NCI-H187 treated with DMSO at 0.1 percent for 48 hours (cell line): ENCODE measurements at places on chromosomes 13 and 19.

GRCh38 chr19:38133319-38133718 is 90.7 kb downstream of the DPF1 start:
- no peak for DNase-seq

- DNase-seq = peak; percentile 36
Observed at GRCh38 chr19:46990991-46991676, 28.5 kb upstream of the NPAS1 start.

DNA sequence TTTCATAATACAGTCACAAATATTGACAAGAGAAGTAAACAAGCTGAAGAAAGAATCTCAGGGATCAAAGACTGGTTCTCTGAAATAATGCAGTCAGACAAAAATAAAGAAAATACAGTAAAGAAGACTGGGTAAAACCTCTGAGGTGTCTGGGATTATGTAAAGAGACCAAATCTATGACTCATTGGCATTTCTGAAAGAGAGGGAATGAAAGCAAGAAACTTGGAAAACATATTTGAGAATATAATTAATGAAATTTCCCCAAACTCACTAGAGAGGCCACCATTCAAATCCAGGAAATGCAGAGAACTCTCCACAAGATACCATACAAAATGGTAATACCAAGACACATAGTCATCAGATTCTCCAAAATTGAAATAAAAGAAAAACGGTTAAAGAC is 53.0 kb upstream of the GPC6 start:
- no peak for DNase-seq

DNA sequence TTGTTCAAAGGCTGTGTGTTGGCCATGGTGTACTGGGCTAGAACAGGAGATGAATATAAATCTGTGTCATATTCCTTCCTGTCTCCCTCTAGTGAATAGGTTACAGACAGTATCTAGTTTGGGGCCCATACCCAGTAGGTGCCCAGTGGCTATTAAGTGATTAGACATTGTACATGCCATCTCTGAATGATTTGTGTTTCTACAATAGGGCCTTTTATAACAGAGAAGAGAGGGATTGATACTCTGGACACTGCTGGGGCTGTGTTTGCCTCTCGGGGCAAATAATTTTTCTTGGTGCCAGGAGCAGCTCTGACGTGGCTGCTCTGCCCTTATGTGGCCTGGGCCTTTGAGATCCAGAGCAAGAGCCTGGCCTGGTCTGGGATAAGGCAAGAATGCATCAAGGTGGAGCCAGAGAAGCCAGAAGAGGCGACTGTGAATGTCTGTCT is 403.1 kb downstream of the SPRY2 start:
- no peak for DNase-seq

- no peak for DNase-seq
Observed at GRCh38 chr19:48363500-48363809, 285 bp downstream of the TMEM143 start.

DNA sequence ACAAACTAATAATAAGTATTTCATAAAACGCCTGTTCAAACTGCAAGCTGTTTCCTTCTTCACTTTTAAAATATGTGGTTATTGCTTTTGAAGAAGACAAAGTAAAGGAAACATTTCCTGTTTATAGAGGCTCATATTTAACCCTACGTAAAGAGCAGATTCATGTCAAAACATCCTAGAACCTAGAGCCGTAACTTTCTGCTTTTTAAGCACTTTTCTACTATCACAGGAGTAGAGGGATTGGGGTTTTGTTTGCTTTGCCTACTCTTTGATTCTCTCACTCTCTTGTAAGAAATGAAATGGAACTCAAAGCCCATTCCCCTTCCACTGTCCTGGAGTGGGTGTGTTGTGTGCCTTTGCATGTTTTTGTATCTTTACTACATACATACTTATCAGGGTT is 54.0 kb upstream of the GPR183 start:
- DNase-seq = no peak

DNA sequence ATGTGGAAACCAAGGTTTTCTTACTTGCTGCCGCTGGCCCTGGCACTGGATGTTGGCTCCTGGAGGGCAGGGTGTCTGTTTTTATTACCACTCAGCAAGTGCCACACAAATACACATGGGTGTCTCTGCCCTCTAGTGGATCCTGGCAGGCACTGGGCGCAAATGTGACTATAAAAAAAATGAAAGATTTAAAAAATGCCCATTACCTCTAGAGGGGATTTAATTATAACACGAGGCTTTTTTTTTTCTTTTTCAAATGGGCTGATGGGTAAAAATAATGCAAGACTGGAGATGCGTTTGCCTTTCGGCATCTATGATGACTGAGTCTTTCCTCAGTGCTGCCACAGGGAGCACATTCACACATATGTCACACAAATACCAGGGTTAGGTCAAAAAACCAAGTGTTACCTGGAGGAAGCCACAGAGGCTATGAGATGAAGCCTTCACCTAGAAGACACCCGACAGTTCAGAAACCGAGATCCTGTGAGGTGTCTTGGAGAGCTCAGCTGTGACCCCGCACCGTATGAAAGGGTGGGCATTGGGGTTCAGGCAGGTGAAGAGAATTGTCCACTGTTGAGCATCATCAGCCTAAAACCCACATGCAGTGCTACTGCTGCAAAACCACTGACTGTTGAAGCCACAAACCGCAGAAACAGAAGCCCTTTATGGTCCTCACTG is 25.7 kb downstream of the CHAMP1 start:
- DNase-seq = peak; percentile 35

DNA sequence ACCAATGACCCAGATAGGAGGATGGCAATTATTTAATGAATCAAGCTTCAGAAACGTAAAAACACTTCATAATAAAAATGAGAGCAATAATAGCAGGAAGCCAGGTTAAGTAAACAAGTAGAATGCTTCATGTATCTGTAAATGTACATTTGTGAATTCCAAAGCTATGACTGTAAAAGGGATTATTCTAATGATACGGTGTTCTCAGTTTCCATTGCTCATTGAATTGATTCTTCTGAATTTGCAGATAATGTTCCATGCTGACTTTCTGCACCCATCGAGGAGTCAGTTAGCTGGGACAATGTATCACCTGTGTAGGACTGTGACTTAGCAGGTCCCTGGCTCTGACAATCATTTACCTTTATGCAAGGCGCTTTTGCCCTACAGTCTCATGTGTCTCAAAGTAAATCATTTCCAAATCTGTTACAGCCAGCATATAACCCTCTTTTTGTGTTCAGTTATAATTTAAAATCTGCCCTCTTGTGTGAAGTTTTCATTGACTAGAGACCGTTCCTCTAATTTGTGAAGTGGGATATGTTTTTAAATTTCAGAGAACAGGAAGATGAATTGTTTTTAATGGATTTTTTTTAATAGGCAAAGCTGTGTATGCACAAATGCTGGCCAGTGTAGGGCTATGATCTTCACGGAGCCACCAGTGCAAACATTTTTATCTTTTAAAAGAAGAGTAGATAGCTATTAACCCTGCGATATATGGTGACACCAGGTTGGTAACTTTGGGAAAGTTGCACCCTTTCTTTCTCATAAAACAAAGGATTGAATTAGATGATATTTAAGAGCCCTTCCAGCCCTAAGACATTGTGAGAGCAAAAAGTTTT is 267.1 kb downstream of the KLF5 start:
- DNase-seq = no peak

GRCh38 chr13:97460004-97460775 is 26.2 kb downstream of the RAP2A start:
- no peak for DNase-seq

GRCh38 chr19:11141937-11142527 is 13.6 kb downstream of the SPC24 start:
- DNase-seq = no peak

GRCh38 chr13:30026909-30027308 is 176.5 kb upstream of the UBL3 start:
- no peak for DNase-seq

GRCh38 chr13:81498969-81499368 is 1158.0 kb upstream of the SPRY2 start:
- DNase-seq = no peak

GRCh38 chr13:113364311-113364889 is 470 bp upstream of the GRTP1 start:
- DNase-seq = no peak

GRCh38 chr13:73089213-73089612 is 30.4 kb downstream of the KLF5 start:
- no peak for DNase-seq

- no peak for DNase-seq
Observed at GRCh38 chr19:45076029-45076850, at the start of gene ZNF296. TSS of gene ZNF296 (minus strand) at chr19:45076478. CDS start at chr19:45076373, 105 bp downstream.

DNA sequence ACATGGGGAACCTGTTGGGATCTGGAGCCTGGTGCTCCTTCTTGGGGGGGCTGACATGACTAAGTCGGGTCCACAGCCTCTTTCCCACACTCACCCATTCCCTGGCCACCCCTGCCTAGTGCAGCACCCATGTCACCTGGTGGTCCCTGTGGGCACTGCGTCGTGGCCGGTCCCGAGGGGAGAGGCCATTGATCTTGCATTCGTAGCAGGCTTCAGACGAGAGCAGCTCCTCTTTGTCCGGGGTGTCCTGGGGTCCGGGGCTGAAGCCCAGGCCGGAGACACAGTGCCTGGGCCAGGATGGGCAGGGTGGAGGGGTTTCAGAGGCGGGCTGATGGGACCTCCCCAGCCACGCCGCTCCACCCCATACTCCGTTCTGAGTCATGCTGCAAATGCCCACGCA is 19.4 kb downstream of the CCL25 start:
- no peak for DNase-seq

DNA sequence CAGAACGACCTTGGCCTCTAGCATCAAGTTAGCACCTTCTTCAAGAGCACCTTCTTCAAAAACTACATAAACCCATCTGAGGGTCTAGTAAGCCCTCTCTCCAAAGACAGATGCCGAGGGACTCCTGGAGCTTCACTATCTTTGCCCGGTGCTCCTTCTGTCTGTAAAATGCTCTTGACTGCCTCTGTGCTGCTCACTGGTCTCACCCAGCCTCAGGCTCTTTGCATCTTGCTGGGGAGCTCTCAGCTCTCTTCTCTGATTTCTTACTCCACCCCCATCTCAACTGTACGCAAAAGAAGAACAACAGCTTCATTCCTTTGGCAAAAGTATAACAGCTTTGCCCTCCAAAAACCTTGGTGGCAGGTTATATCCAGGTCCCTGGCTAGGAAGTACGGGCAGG is 404.2 kb downstream of the KLF12 start:
- DNase-seq = no peak

GRCh38 chr19:47013041-47013517 is 6.6 kb upstream of the NPAS1 start:
- no peak for DNase-seq

- DNase-seq = no peak
Observed at GRCh38 chr13:33448889-33449288, 163.3 kb upstream of the STARD13 start.

GRCh38 chr19:56837004-56837403 is 3.5 kb downstream of the PEG3 start:
- no peak for DNase-seq

- DNase-seq = no peak
Observed at GRCh38 chr19:41606215-41606837, 20.5 kb downstream of the CEACAM4 start.

- DNase-seq = no peak
Observed at GRCh38 chr19:58182577-58182988, 278 bp upstream of the ZNF274 start.

GRCh38 chr13:21949818-21950429 is 279.1 kb downstream of the FGF9 start:
- peak; percentile 27 for DNase-seq

GRCh38 chr13:101258509-101258908 is 157.8 kb downstream of the NALCN start:
- DNase-seq = no peak

GRCh38 chr13:108005231-108005630 is 210.1 kb downstream of the LIG4 start:
- no peak for DNase-seq
